Cardiac septum (tissue), 1 donor: ENCODE measurements at places on chromosomes 3 and 15. TPM values are rescaled to one million over a fixed set of nuclear protein-coding genes. Genes with fewer than 3 reads are reported as not detected.

GRCh38 chr3:28050885-28051284, 190.5 kb upstream of the CMC1 start:
- DNase-seq = no peak

DNA sequence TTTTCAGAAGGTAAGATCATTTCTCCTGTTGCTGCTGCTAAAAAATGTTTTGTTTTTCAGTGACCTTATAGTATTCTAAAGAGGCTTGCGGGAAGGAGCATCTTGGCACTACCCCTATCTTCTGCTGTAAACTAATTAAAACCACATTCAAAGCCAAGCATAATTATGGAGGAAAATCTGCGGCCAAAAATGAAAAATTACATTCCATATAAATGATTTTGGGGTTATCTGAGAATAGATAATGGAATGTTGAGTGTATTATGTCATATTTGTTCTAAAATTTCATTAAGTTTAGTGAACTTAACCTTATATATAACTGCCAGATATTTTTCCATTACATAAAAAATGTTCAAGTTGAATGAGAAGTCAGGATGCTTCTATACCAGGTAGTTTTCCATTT, 170.4 kb upstream of the TMC3 start:
- no peak for DNase-seq

- no peak for DNase-seq
Observed at GRCh38 chr3:132605374-132605792, 8.3 kb downstream of the ACKR4 start.

DNA sequence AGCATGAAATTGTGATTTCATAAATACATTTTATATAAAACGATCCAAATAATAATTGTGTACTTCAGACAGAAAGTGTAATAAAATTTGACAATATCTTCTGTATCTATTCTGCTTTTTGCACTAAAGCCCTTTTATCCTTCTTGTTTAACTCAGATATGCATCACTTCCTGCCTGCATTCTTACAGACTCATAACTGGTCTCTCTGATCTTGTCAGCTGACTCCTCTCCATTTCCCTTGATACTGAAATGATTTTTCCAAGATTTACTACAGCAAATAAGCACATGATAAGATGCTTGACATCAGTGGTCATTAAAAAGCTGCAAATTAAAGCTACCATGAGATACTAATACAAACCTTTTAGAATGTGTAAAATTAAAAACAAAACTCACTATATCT, 25.3 kb upstream of the SI start:
- DNase-seq = no peak

DNA sequence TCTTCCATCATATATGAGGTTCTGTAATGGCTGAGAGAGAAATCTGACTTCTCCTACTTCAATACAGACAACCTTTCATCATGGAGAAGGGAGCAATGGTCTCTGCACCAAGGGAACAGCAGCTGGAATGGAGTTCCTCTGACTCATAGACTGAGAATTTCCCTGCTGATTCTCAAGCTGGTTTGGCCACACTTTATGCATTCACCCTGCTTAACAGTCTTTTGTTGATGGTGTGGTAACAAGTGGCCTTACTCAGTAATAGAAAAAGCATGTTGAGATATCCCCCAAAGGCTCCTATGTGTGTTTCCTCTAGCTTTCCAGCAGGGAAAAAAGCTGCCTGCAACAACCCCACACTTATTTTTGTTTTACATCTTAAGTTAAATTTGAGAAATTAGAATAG, 138.1 kb downstream of the GREM1 start:
- DNase-seq = no peak

- DNase-seq = no peak
Observed at GRCh38 chr3:70531063-70531657, 218.7 kb upstream of the MDFIC2 start.

- no peak for DNase-seq
Observed at GRCh38 chr15:37015035-37015434, 85.3 kb downstream of the MEIS2 start.

DNA sequence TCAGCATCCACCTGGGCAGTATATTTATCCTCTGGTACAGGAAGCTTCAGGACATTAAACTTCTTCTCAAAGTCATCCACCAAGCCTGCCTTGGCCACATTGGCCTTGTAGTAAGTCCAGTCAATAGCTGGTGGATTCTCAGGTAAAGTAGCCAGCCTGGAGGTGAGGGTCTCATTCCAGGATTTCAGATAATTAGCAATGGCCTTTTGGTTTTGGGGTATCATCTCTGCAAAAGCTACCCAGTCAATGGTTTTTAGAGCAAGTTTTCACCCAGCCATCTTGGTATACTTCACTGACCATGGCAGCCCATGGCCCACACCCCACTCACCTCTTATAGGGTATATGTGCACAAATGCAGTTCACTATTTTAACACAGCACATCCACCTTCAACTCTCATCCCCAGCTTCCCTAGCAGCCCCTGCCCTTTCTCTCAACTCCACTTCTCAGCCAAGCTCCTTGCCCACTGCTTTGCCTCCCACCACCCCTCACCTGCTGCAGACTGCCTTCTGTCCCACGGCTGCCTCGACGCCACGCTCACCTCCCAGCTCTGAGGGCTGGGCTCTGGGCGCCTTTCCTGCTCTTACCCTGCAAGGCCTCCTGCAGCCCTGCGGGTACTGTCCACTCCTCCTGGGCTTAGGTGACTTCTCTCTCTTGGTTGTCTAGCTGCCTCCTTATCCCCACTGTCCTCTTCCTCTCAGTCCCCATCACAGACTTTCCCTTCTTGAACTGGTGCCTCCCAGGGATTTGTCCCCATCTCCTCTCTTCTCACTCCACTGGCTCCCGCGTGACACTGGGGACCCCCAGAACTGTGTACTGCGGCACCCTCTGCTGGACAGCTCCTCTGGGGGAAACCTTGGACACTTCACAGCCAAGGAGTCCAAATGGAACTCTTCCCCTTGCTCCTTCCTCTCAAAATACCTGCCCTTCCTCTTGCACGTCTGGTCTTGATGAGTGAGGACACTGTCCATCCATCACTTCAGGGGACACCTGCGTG, 1.7 kb upstream of the TGM5 start:
- peak; percentile 20 for DNase-seq

GRCh38 chr15:69804786-69805185, 292.9 kb downstream of the TLE3 start:
- no peak for DNase-seq

GRCh38 chr3:114057011-114057347, 442 bp downstream of the QTRT2 start:
- no peak for DNase-seq

DNA sequence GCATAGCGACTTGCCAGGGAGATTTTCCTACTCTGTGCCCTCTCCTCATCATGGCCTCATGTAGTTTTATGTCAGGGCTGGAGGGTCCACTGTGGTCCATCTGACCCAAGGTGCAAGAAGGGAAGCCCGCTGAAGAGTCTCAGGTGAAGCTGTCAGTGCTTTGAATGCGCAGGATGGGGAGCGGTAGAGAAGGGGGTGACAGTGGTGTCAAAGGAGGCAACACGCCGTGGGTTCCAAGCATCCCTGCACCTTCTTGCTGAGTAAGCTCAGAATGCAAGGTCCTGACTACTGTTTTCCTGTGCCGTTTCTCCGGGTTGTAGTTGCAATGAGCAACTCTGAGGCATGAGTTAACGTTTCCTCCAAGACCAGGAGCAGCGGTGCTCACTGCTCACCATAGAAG, 44.9 kb upstream of the RAB6B start:
- peak; percentile 61 for DNase-seq

- DNase-seq = no peak
Observed at GRCh38 chr3:14169871-14170270, 8.5 kb downstream of the XPC start.

GRCh38 chr3:21942328-21942727, 191.3 kb upstream of the ZNF385D start:
- no peak for DNase-seq

The MKRN2OS gene
- 0.48 TPM for total RNA-seq

The B4GALT4 gene
- total RNA-seq = 13.2 TPM

The CACNA1D gene
- total RNA-seq = 0.46 TPM

The ROPN1 gene
- total RNA-seq = not detected
